D721Med (cell line): ENCODE measurements at places on chromosomes 3 and 15.

- no peak for DNase-seq
These were observed 19.7 kb upstream of the CYP11A1 start for GRCh38 chr15:74387141-74387541.

- no peak for DNase-seq
These were observed 98.2 kb downstream of the MYH15 start for GRCh38 chr3:108412121-108412750.

DNA sequence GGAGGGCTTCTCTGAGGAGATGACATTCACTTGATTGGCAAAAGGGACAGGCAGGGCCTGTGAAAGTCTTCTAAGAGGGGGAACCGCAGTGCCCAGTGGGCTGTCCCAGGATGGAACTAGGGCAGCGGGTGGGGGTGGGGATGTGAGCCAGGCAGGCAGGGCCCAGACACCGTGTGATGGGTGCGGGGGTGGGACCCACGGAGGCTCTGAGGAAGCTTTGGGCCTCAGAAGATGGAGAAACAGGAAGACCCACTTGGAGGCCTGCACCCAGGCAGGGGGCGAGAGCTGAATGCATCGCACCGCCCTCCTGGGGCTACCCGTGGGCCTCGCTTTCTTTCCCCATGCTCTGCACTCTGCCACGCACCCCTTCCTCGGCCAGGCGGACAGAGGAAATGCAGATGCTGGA lies 32.9 kb upstream of the ACAD9 start:
- DNase-seq: no peak

- DNase-seq: no peak
These were observed 3.7 kb downstream of the ACVR2B start for GRCh38 chr3:38457111-38458003.

- DNase-seq: no peak
These were observed 15.5 kb upstream of the VIPR1 start for GRCh38 chr3:42486814-42487565.

DNA sequence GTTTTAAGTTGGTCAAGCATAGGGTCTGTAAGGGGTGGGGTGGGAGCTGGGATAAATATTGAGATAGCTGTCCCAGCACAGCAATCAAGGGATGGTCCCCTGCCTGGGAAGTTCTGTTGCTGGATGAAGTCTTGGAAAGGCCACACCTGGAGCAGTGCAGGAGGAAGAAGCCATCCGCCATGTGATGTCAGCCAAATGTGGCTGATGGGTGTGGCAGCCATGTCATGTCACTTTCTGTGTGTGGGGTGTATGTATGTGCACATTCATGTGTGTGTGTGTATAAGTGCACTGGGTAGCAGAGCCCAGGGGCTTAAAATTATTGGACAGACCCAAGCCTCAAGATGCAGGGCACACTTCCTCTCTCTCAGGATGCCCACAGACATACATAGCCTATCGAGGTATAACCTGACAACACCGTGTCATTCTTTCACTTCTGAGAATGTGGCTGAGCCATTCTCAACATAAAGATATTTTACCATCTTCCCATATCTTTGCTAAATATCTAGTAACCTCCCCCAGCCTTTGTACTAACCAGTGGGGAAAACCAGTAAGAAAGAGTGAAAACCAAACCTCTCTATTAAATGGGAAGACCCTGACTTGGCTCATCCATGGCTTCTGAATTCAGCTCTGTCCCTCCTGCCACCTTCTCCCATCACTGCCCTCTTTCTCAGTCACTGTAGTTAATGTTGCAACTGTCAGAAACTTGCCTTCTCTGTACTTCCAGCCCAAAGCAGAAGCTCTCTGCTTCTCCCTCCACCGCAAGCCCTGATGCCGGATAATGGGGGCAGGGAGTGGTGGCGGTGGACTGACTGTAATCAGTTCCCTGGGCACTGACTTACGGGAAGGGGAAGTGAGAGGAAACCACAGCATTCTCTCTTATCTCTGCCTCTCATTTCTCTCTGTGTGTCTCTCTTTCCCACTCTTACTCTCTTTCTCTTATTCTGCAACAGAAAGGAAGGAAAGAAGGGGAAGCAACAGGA lies 11.2 kb downstream of the TNFSF10 start:
- DNase-seq: no peak

GRCh38 chr3:114411811-114412803 lies 118.3 kb downstream of the TIGIT start:
- DNase-seq: no peak
